ENCODE measurements at places on chromosomes 16 and 17.

- DNase-seq, result no peak
These were observed 2.8 kb downstream of the USP22 start for GRCh38 chr17:21039839-21040575.

- peak; percentile 26 for DNase-seq
These were observed 81.0 kb downstream of the TMEM100 start for GRCh38 chr17:55641676-55642081.

DNA sequence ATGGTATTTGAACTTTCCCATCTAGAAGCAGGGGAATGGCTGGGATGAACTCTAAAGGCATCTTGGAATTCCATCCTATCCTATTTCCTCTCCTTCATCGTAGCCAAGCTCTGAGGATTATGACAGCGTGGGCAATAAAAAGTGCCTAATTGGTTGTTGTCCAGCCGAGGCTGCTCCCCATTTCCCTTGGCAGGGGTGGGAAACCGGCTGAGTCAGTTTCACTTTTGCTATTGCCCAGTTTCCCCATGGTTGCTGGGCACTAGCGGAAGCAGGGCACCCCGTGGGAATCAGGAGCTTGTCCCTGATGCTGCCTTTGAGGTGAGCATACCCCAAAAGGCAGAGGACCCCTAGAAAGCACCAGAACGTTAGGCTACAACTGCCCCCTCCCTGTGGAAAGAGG lies 13.8 kb upstream of the SP2 start:
- DNase-seq, result no peak

- DNase-seq, result no peak
These were observed 85.3 kb upstream of the C16orf82 start for GRCh38 chr16:26981266-26981938.

- DNase-seq, result no peak
These were observed 503.4 kb upstream of the CDH8 start for GRCh38 chr16:62539657-62540056.

- DNase-seq, result no peak
These were observed 42.8 kb downstream of the COG7 start for GRCh38 chr16:23410176-23410575.

- DNase-seq, result no peak
These were observed 90.3 kb downstream of the USP32 start for GRCh38 chr17:60301649-60302048.

- DNase-seq, result no peak
These were observed 35.1 kb upstream of the IL21R start for GRCh38 chr16:27366687-27367460.

DNA sequence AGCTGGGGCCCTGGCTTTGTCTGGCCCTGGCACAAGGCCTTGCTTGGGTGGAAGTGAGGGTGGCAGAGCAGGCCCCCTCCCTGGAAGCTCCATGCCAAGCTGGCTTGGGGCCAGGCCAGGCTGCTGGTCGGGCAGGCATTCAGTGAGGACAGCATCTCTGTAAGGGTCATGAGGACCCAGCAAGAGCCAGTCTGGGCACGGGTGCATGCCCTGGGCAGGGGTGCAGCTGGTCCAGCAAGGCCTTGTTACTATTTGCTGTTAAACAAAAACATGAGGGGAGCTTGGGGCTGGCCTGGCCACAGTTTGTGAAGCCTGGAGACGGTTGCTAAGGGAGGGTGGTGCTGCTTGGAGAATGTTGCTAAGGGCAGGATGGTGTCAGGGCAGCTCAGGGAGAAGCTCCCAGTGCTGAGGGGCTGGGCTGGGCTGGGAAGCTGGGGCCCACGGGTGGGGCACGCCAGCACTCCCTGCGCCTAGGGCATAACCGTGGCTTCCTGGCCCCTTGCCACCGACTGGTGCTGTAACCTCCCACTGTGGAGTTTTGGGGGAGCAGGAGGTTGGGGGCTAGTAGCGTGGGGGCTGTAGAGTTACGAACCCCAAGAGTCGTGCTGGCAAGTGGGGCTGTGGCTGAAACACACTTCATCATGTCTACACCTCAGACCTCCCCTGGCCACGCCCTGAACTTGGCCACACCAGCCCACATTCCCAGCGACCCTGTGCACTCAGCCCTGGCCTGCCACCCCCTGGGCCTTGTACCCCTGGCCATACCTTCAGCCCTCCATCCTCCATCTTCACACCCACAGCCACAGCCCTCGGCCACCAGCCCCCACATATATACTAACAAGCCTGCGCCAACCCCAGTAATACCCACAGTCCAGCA lies 1.6 kb downstream of the TPPP3 start:
- DNase-seq, result no peak

DNA sequence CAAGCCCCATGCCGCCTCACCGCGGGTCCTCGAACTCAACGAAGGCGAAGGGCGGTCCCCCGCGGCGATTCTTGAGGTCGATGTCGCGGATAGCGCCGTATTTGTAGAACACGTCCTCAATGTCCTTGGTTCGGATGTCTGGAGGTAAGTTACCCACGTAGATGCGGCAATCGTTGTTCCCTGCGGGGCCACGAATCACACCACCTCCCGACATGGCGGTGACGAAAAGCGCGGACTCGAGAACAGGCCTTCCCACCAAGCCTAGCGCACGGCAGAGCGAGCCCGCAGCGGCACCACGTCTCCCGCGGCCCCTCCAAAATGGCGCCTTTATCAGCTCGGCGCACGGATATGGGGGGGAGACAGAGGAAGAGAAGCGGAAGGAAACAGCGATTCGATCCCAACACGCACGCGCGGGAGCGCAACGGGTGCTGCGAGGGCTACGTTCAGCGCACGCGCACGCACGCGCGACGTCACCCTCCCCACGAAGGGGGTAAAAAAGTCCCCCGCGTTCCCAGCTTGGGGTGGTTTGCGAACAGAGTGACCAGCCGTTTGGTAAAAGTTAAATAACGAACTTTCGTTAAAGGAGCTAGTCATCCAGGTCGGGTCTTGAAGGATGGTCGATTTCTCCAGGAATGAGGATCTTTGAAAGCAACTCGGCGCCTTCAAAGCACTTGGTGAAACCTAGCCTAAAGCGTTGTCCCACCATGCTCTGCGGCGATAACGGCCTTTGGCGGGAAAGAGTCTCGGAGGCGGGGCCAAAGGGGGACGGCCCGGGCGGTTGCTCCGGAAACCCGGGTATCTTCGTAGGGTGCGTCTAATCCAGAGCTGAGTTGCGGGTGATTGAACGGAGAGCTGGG lies at the start of gene SRSF1:
Gene SRSF1, minus strand, starts transcription at position 323 of the 857 bp plus-strand sequence. Its CDS starts 109 bp downstream, at position 214.
- DNase-seq, result peak; percentile 95

- no peak for DNase-seq
These were observed 16.9 kb downstream of the NXN start for GRCh38 chr17:962670-963069.

DNA sequence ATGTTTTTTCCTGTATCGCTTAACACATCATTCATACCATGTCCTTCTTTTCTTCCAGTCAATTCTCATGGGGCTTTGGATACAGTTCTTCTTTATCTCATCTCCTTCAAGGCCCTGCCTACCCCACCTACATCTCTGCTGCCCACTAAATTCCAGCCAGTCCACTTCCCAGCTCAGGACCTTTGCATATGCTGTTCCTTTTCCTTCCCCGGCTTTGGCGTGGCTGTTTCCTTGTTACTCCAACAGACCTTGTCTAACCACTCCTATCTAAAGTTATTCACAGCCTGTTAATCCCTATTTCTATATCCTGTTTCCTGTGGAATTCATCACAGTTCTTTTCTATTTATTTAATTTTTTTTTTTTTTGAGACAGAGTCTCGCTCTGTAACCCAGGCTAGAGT lies 6.6 kb upstream of the STAT3 start:
- DNase-seq, result no peak
